ENCODE measurements at places on chromosomes 11 and 22.
A peak's percentile ranks its signal among the peaks of the same experiment; 100 is the strongest.

DNA sequence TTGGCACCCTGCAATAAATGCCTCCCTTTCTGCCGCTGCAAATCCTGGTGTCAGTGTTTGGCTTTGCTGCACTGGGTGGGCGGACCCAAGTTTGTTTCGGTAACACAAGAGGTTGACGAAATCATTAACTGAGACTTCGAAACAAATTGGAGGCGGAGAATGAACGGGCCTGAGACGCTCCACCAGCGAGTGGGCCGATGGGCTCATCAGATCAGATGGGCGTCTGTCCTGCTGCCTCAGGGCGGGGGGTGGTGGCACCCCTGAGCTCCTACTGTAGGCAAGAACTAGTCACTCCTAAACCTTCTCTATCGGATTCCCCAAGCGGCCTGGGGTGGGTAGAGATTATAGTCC lies 918 bp upstream of the CAPN5 start:
- DNase-seq, result peak; percentile 41

- DNase-seq, result no peak
These were observed 61.3 kb upstream of the WNT11 start for GRCh38 chr11:76267556-76267955.

DNA sequence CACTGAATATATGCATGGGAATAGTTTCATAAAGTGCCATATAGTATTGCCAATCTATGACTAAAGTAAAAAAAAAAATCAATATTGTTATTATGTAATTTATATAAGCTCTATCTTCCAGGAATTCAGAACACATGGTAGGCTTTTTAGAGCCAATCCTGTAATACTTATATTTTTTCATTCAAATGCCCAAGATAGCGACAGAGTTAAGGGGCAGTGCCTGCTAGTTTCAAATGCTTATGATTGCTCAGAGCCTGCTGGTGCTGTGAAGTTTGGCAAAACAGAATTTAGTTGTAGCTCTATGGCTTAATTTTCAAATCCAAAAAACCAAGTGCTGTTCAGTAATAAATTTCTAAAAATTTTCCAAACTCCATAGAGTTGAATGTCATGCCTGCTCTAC lies 39.0 kb upstream of the BLID start:
- no peak for DNase-seq

DNA sequence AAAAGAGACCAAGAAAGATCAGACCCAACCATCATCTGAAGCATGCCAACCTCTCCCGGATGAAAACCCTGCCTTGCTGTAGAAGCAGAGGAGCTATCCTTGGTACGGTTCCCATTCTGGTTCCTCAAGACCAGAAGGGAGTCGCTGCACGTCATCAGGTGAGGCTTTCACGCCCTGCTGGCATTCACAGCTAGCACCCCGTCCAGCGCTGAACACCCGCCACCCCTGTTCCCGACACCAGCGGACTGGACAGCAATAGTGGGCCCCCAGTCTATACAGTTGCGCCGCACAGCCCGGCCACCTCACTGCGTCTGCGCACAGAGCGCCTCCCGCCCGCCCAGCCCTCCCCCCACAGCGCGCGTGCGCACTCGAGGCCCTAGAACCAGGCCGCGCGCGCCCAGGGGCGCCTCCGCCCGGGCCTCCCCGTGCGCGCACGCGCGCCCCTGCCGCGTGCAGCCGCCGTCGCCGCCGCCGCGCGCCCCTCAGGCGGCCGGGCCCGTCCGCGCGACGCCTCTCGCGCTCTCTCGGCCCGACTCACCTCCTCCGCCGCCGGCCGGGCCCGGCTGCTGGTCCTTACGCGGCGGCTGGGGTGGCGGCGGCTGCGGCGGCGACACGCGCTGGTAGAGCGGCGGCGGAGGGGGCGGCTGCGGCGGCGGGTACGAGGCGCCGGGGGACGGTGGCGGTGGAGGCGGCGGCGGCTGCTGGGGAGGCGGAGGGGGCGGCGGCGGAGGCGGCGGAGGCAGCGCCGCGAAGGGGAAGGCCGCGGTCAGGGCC lies 706 bp downstream of the SF1 start:
- DNase-seq, result peak; percentile 73

- DNase-seq, result no peak
These were observed 96.4 kb upstream of the BIRC3 start for GRCh38 chr11:102220728-102221467.

DNA sequence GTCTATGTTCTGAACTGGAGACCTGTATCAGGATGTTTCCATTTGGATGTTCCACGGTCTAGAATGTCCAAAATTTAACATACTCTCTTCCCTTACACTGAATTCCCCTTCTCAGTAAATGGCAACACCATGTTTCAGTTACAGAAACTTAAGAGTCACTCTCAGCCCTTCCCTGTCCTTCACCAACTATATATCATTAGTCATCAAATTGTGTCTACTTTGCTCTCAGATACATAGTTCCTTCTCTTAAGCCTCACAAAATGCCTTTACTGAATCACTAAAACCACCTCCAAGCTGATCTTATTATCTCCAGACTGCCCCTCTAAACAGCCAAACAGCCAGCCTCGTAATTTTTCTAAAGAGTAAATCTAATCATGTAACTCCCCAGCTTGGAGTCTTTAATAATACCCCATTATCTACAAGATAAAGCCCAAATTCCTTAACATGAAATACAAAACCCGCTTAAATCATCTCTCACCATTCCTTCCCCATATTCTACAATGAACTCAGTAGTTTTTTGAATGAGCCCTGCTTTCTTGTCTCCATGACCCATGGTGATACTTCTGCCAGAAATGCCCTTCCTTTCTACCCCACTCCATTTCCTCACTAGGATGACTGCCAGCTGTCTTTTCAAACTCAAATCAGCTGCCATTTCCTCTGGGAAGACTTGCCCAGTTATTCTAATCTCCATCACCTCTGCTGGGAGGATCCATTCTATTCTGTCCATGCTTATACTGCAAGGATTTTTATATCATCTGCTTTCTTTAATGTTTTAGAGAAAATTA lies 102.7 kb upstream of the ARHGAP42 start:
- DNase-seq, result no peak

GRCh38 chr11:72352859-72353551 lies 81.3 kb downstream of the CLPB start:
- DNase-seq, result no peak

DNA sequence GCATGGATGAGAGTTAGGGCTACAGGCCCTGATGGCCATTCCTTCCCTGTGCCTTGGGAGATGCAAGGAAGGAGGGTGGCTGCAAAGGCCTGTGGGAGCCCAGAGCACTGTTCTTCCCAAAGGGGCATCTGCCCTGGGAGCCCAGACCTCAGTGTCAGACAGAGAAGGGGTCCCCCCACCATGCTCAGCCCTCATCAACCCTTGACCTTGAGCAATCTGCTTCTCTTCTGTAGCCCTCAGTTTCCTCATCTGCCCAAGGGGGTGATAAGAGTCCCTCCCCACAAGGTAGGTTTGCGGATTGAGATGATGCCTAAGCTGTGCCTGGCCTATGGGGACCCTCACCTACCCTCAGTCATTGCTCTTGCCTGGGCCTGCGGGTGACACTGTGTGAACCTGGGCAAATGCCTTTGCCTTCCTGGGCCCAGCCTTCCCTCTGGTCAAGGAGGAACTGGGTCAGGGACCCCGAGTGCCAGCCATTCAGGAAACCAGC lies 47.5 kb downstream of the IGLL5 start:
- no peak for DNase-seq

DNA sequence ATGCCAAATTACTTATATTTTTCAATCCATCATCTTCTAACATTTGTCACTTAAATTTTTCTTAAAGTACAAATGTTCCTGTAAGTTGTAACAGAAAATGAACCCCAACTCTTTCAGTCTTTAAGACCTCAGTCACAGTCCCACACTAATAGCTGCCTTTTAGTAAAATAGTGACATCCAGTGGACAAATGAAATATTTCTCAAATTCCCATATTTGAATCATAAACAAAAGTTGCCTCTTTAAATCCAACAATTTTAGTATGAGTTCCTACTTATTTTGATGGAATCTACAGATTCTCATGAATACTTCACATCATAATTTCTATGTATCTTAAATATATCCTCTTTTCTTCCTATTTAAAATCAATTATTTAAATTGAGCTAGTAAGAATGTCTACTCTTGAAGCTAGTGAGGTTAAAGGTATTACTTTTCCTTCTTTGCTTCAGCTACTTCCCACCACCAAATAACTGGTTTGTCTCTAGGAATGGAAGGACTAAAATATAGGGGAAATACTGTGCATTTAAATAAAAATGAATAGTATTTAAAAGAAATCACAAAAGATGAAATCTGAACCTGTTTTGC lies 9.2 kb downstream of the LIN7C start:
- DNase-seq, result no peak

- DNase-seq, result peak; percentile 50
These were observed 4.8 kb upstream of the FBXO7 start for GRCh38 chr22:32469799-32470212.

GRCh38 chr11:71934213-71934612 lies 5.4 kb downstream of the RNF121 start:
- DNase-seq, result no peak

DNA sequence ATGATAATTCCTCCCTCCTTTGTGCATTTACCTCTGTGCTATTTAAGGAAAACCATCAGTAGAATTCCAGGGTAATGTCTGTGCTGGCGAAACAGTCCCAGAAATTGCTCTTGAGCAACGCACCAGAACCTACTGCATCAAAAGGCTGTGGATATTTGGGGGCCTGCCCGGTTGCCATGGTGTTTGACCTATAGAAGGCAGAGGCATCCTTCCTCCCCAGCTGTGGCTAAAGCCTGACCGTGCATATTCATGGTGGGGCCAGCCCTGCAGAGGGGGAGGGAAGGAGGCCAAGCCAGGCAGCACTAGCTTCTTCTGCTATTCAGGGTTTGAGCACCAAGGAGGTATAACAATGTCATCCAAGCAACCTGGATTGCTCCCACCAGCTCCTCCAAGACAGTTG lies 215.0 kb upstream of the E2F8 start:
- no peak for DNase-seq

- DNase-seq, result no peak
These were observed 27.6 kb downstream of the TP53I11 start for GRCh38 chr11:44923115-44923514.

DNA sequence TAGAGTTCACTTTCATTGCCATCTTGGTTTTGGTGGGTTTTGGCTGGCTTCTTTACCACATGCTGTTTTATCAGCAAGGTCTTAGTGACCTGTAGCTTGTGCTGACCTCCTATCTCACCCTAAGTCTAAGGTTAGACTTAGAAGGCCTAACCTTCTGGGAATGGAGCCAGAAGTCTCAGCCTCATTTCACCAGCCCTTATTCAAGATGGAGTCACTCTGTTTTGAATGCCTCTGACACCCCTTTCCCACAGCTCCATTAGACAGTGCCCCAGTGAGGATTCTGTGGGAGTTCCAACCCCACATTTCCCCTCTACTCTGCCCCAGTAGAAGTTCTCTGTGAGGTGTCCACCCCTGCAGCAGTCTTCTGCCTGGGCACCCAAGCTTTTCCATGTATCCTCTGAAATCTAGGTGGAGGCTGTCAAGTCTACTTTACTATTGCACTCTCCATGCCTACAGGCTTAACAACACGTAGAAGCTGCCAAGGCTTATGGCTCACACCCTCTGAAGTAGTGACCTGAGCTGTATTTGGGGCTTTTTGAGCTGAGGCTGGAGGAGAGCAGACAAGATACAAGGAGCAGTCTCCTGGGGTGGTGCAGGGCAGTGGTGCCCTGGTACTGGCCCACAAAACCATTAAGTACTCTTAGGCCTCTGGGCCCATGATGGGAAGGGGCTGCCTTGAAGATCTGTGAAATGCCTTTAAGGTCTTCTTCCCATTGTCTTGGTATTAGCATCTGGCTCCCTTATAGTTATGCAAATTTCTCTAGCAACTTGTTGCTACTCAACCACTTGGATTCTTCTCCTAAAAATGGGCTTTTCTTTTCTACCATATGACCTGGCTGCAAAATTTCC lies 65.9 kb upstream of the SC5D start:
- no peak for DNase-seq

- DNase-seq, result no peak
These were observed 43.6 kb downstream of the ARHGAP8 start for GRCh38 chr22:44795701-44796630.

DNA sequence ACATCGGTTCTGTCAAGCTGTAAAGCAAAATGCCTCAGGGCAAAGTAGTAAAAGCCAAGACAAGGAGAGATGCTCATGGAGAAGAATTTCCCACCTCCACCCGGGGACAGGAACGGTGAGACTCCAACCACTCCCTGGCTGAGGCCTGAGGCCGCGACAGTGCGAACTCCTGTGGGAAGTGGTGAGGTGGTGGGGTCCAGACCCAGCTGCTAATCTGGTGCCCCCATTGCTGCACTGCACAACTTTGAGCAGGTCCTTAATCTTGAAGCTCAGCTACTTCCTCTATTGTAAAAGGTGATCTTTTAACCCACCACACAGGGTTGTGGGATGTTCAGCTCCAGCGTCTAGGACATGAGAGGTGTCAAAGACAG lies 83.9 kb downstream of the ZC3H12C start:
- DNase-seq, result no peak

DNA sequence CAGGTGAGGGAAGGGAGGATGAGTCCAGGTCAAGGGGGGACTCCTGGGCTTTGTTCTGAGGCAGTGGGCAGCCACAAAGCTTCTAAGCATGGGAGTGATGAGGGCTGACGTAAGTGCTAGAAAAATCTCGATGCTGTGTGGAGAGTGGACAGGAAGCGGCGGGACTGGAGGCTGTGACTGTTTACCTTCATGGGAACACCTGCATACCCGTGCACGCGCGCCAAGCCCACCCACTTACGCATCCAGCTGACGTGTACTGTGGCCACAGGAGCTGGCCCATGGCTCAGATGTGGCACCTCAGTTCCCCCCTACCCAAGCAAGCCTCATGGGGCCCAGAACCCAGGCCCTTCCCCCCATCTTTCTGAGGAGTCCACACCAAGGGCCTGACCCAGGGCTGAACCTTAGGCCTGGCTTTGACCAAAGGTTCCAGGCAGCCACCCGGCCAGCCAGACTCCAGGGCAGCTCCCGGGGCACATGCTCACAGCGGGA lies 14.0 kb downstream of the MYRF start:
- DNase-seq, result no peak

DNA sequence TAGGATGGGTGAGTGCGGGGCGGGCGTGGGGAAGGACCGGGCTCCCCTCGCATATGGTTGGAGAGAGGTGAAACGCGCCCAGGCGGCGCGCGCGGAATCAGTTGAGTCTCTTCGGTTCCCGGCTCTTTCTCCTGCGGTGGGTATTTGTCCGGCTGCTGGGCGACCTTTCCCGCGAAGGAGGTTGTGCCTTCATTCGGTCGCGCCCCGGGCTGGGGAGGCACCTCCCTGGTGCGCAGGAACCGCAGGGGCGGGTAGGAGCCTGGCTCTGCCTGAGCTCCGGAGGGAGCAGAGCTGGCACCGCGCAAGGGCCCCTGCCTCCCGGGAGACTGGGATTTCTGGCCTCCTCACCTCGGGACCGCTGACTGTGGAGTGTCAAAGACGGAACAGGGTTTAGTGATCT lies 27.5 kb downstream of the SAA4 start:
- DNase-seq, result no peak

DNA sequence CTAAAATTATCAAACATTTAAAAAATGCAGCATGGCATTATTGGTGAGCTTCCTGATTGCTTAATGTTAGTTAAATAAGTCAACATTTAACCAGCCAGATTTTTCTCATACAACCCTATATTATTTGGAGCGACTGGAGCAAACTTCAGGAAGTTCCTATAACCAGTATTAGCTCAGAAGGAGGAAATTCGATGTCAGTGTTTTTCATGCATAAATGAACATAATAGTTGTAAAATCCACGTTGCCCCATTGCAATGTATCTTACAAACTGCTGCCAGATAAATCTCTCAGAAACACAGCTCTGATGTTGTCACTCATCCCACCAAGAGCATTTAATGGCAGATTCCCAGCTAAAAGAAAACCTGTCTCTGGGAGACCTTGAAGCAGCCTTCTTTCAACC lies 278.5 kb downstream of the CASP12 start:
- DNase-seq, result no peak

GRCh38 chr11:22597062-22597461 lies 28.6 kb downstream of the FANCF start:
- DNase-seq, result no peak

- no peak for DNase-seq
These were observed 332.2 kb downstream of the LUZP2 start for GRCh38 chr11:24828938-24829605.

Data from head of caudate nucleus (tissue), 42 donors.